ENCODE measurements at places on chromosomes 11 and 22.

- DNase-seq, result no peak
These were observed 102.5 kb downstream of the KCNA4 start for GRCh38 chr11:29914203-29914930.

- peak; percentile 57 for DNase-seq
These were observed at the start of gene BACE1 for GRCh38 chr11:117316197-117316961. TSS of gene BACE1 (minus strand) at chr11:117316256. CDS start at chr11:117315795, 461 bp downstream.

DNA sequence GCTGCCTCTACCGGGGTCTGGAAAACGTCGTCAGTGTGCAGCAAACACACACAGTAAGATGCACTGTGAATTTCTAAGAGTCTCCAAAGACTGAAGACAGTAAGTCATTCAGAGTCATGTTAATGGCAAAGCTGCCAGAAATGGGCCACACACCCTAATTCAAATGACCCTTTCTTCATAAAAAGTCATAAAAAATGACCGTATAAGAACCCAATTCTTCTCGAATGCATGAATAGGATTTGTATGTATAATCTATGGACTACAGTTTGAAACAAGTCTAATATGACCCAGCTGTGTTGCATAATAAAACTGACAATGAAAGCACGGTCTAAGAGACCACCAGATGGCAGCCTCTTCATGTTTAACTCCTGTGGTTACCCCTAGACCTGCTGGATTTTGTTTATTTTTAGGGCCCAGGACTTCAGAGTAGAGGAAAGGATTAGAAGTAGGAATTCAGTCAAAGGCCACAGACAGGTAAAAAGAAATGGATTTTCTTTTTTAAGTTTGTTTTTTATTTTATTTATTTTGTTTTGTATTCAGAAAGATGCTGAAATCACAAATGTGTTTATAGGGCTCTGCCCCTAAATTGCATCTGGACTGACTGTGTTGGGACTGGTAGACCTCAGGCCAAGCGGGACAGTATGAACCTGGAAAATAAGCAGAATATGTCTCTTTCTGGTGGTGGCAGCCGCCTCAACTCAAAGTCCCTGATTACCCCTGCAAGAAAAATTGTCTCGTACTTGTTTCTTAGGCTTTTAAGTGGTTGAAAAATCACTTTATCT, 32.1 kb upstream of the SLC5A12 start:
- peak; percentile 28 for DNase-seq

- DNase-seq, result no peak
These were observed 10.8 kb downstream of the SLC35C1 start for GRCh38 chr11:45815747-45816146.

DNA sequence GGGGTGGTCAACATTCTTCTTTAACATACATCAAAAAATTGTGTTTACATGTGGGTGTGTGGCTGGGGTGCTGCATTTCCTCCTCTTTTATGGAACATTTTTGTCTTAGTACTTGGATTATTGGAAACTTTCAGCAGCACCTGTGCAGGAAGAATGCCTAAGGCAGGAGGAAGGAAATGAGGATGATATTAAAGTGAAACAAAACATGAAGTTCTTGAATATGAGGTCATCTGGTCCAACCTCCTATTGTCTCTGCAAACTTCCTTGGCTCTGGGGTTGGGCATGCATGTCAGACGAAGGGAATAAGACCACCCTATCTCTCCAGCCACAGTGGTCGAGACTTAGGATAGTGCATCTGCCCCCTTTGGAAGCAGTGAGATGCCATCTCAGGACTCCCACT, 20.6 kb upstream of the OR9Q1 start:
- DNase-seq, result no peak

GRCh38 chr11:75498556-75499255, 27.0 kb downstream of the GDPD5 start:
- DNase-seq, result no peak

DNA sequence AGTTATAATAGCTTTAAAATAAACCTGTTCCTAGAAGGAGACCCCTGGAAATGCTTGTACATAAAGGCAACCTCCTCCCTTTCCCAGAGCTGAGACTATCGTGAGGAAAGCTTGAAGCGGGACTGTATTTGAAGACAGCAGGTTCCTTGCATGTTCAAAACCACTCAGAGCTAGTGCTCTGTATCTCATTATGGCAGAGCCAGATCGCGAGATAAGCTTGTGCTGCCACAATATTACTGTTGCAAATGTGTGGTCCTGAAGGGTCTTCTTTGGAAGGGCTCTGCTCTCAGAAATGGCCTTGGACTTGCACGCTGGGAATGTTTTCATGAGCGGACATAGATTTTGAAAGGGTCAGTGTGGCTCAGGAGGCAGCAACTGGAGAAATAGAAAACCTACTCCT, 168.2 kb downstream of the KIRREL3 start:
- DNase-seq, result no peak

GRCh38 chr11:76795936-76796441, 12.8 kb downstream of the TSKU start:
- no peak for DNase-seq

- no peak for DNase-seq
These were observed at the start of gene KRTAP5-10 for GRCh38 chr11:71565263-71565662. TSS of gene KRTAP5-10 (plus strand) at chr11:71565563. CDS start at chr11:71565588, 25 bp downstream.

- DNase-seq, result no peak
These were observed 5.0 kb downstream of the RHOG start for GRCh38 chr11:3835751-3836150.

- DNase-seq, result no peak
These were observed 31.7 kb downstream of the INSC start for GRCh38 chr11:15146271-15147003.

DNA sequence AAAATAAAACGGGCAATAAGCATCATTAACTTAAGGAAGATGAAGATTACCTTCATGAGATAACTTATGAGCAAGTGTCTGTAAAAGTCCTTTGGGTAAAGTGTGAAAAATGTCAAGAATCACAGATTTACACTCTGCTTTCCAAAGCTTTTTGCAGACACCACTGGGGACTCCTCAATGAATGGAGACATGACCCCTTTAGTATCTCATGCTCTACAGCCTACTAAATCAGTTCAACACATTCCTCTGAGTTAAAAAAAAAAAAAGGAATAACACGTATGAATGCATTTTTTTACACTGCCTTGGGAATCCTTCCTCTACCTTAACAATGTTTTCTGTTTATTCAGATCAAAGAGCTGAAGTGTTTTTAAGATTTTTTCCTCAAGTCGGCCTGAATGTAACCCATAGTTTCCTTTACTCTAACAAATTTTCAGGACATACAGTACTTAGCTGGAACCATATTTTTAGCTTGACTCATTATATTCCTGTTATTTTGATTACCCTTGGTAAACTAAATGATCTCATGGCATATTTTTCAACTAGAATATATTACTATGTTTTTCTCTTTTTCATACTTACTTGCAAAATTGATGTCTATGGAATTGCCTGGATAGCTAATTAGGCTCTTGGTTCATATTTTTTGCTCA, 25.9 kb upstream of the RAB30 start:
- DNase-seq, result no peak

- DNase-seq, result no peak
These were observed 2.6 kb downstream of the NPTXR start for GRCh38 chr22:38841211-38841610.

DNA sequence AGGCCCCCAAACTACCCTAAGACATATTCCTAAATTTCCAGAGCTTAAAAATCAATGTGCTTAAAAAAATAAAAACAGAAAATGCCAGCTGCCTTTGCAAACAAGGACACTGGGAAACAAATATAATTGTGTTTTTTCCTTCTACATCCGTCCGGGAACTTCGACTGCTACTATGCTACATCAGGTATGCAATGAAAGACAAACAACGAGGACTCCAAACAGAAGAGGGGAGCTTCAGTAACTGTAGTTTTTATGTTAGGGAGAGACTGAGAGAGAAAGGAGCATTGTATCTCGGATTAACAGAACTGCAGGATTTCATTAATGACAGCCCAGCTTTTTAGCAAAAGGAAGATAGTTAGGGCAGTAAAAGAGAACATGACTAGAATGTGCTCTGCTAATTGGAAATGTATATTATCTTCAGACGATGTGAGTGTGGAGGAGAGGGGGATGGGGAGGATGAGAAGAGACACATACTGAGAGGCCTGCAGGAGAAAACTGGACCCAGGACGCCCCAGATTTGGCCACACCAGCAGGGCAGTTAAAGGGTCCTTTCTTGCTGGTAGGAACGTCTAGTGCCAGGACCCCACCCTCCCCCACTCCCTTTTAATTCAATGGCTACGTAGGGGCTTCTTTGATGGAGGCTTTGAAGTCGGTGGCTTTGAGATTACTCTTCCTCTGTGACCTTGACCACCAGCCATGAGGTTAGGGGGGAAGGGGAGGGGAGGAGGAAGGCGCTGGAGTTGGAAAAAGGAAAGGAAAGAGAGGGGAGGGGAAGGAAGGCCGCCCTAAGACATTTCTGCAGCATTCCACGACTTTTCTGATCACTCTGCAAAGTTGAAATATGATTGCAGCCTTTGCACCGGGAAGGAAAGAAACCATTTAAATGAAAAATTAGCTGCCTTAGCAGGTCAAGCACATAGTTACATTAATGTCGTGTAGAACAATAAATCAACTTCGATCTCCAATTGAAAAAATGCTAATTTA, 187.1 kb downstream of the BLID start:
- DNase-seq, result no peak

DNA sequence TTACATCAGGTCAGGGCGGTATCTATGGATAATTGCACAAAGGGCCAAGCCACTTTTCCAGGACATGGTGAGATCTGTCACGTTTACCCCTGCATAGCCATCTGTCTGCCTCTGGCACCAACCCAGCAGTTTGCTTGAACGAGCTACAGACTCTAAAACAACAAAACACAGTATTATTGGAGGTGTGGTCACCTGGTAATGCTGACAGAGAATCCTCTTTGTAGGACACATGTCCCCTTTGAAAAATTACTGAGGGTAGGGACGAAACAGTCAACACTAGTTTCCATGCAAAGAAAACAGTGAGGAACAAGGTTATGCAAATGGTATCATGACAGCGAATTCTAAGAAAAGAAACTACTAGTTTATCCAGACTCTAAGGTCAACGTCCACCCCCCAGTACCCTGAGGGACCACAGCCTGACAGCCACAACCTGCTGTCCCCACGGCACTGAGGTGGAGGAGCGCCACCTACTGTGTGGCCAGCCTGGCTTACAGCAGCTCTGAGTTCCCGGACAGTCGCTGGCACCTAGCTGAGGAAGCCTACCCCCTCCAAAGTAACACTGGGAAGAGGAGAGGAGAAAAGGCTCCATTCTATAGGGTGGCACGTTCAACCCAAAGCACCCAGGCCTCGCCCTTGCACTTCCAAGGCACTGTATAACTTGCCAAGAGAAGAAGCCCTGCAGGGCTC, 117.4 kb upstream of the BID start:
- no peak for DNase-seq

DNA sequence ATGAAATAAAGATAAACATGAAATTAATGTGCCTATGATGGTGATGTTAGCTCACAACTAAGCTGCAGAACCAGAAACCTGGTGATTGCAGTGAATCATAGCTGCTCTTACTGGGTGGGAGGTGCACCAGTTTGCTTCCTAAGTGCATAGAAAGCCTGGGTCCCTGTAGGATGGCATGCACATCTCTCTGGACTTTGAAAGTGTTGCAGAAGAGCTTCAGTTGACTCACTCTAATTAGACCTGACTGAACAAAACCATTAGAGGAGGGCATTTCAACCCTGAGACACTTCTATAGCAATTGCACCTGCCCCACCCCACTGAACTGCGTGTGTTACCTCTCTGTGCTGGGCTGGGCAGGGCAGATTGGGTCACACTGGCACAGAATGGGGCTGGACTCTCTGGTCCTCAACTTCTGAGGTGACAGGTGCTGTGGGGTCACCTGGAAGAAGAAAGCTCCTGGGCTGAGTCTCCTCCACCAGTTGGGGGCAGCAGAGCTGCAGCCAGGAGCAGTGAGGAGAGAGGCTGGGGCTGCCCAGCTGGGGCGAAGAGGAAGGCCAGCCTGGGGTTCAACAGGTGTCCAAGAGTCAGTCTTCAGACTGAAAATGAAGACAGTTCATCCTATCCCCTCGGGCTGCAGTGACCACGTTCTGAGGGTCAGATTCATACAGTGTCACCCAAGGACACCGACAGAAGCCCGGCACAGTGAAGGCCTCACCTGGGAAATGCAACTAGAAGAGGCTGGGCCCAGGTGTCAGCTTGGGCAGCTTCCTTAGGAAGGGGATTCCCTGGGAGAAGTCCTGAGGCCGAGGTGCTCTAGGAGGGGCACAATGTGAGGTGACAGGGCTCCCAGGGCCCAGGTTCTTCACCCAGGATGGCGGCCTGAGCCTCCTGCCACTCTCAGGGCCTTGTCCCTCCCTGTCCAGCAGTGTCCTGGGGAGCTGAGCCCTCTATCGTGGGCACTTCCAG, 58.1 kb downstream of the GGTLC2 start:
- no peak for DNase-seq

Measured in inflammatory macrophage treated with lipopolysaccharide for 4 hours (primary cell).